ENCODE measurements at places on chromosomes 2 and 18.

GRCh38 chr18:51390702-51391101, 193.2 kb upstream of the MEX3C start:
- no peak for DNase-seq

- no peak for DNase-seq
Observed at GRCh38 chr2:12928197-12928774, 211.6 kb downstream of the TRIB2 start.

GRCh38 chr18:62844850-62845643, 129.7 kb downstream of the PHLPP1 start:
- DNase-seq: no peak

GRCh38 chr2:216031960-216032689, 18.8 kb upstream of the MREG start:
- no peak for DNase-seq

- no peak for DNase-seq
Observed at GRCh38 chr2:86477349-86477748, 36.2 kb downstream of the KDM3A start.

GRCh38 chr2:9970200-9971044, 18.9 kb downstream of the GRHL1 start:
- no peak for DNase-seq

- no peak for DNase-seq
Observed at GRCh38 chr18:52343731-52344340, 3.8 kb downstream of the DCC start.

GRCh38 chr2:135337071-135337470, 193.9 kb downstream of the ZRANB3 start:
- DNase-seq: no peak

GRCh38 chr2:7060631-7061449, 143.6 kb downstream of the RNF144A start:
- DNase-seq: no peak

DNA sequence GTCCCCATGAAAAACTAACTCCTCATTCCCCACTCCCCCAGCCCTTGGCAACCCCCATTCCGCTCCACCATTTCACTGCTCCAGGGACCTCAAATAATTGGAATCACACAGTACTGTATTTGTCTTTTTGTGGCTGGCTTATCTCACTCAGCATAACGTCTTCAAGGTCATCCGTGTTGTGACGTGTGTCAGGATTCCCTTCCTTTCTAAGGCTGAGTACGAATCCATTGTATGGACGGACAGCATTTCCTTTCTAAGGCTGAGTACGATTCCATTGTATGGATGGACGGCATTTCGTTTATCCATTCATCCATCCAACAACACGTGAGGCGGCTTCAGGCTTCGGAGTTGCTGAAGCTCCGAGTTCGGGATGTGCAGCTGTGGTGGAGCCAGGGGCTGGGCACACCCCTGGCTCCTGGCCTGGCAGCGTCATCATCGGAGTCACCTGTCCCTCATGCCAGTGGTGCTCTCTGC, 1.2 kb upstream of the ASB1 start:
- DNase-seq: no peak

- DNase-seq: no peak
Observed at GRCh38 chr2:85822766-85823165, 66.0 kb downstream of the ST3GAL5 start.

GRCh38 chr2:60356346-60356745, 197.1 kb downstream of the BCL11A start:
- DNase-seq: no peak

DNA sequence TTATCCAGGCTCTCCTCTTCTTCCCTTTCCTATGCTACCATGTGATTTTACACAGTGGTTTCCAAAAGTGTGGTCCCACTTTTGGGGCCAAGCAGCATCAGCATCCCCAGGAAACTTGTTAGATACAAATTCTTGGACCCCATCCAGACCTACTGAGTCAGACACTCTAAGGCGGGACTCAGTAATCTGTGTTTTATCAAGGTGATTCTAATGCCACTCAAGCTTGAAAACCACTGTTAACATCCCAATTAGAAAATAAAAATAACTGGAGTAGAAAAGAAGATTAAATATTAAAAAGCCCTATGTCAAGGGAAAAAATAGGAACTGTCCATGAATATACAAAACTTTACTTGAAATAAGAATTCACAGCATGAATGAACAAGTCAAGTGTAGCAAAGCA, 10.8 kb downstream of the DSG2 start:
- no peak for DNase-seq

GRCh38 chr2:23483791-23484190, 98.8 kb downstream of the KLHL29 start:
- DNase-seq: no peak

- no peak for DNase-seq
Observed at GRCh38 chr2:175984846-175985245, 17.2 kb downstream of the LNPK start.

DNA sequence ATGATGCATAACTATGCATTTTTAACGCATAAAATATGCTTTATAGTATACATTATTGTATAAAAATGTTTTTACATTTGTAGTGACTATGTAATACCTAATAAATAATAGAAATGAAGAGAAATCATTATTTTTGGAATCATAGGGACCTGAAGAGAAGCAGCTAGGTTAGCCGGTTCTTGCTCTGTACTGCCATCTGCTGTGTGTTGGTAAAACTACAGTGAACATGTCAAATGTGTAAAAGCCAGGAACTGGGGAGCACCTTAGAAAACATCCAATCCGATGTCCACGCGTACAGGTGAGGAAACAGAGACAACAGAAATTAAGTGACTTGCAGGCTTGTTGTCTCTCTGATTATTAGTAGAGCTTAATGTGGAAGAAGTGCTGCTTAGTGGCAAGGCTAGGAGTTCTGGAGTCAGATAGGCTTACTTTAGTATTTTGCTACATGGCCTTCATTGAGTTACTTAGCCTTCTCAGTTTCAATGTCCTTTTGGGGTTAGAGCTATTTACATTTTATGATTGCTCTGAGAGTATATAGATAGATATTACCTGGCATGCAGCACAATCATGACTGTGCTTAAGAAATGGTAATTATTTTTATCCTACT, 386.5 kb downstream of the DLGAP1 start:
- DNase-seq: peak; percentile 16

GRCh38 chr2:168471163-168471475, 15.0 kb downstream of the CERS6 start:
- DNase-seq: no peak

- DNase-seq: no peak
Observed at GRCh38 chr2:105879803-105880300, 135.1 kb downstream of the NCK2 start.

DNA sequence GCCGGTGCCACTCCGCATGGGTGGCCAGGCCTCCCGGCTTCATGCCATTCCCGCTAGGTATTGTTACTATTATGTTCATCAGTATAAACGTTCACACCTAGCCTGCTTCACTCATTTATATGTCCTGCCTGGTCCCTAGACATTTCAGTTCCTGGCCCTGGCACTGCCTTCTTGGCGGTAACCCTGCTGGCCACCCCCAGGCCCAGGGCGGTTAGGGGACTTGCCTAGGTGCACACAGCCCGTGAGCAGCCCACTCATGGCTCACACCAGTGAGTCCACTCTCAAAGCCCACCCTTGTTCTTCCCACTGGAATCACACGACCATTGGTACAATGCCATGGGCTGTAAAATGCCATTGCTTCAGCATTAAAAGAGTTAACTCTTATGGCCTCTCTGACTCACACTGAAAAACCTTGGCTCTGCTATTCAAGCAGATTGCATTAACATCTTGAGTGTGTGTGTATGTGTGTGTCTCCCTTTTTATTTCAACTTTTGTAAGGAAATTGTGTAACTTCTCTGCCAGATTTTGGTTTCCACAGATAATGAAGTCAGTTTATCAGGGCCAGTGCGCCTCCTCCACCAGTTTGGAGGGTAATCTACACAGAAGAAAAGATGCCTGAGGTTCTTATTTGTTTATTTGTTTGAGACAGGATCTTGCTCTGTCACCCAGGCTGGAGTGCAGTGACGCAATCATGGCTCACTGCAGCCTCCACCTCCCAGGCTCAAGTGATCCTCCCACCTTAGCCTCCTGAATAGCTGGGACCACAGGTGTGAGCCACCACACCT, 74.2 kb downstream of the RAB31 start:
- no peak for DNase-seq

Measured in activated naive CD8-positive, alpha-beta T cell treated with anti-CD3 and anti-CD28 coated beads for 36 hours (primary cell).